ENCODE measurements at places on chromosomes 16 and 17.
A peak's percentile ranks its signal among the peaks of the same experiment; 100 is the strongest.

- DNase-seq = no peak
Measured at GRCh38 chr16:15041271-15042004, 14.4 kb downstream of the NTAN1 start.

- DNase-seq = no peak
Measured at GRCh38 chr16:68786685-68787418, 49.8 kb downstream of the CDH1 start.

DNA sequence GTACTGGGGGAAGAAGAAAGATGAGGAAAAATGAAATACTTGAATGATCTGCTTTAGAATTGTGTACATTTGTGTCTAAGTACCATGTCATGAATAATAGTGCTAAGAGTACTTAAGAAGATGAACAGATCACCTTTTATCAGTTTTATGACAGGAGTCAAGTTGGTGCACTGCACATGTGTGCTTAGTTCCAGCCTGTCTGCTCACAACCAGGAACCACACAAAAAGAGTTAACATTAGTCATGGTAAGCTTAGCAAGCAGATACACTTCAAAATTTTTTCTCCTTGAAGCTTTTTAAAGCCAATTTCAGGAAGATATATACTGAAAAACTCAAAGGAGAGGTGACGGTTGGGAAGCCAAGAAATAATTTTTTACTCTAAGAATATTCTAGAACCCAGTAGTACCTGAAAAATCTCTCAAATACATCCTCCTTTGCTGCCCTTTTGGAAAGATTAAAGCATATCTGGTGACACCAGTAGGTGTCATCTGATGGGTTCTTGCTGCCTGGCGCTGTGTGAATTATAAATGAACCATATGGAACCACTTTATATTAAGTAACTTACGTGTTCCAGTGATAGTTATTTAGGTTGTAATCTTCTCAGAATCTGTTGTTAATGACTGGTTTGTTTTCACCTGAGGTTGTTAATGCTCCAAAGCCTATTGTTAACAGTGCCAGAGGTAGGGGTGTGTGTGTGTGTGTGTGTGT, 93.4 kb downstream of the MSI2 start:
- no peak for DNase-seq

GRCh38 chr16:11314309-11314894, 30.9 kb upstream of the RMI2 start:
- no peak for DNase-seq

GRCh38 chr17:45353043-45353442, 36.2 kb upstream of the MAP3K14 start:
- no peak for DNase-seq

DNA sequence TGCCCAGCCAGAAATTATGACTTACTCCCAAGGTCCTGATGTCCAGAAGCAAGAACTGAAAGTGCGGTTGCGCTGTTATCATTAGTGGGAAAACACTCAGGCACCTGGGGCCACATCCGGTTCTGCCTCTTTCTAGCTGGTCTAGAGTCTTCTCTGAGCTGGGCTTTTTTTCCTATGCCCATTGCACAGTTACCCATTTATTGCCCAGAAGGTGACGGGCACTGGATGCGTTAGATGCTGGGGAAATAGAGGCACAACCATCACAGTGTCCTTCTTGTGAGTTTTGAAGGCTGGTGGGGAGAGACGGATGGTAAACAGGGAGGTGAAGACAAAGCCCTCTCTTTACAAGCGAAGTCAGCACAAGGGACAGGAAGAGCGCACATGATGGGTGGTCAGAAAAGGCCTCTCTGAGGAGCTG, 37.7 kb downstream of the PLCG2 start:
- peak; percentile 86 for DNase-seq

- DNase-seq = no peak
Measured at GRCh38 chr17:60165971-60166370, 16.2 kb downstream of the CA4 start.

DNA sequence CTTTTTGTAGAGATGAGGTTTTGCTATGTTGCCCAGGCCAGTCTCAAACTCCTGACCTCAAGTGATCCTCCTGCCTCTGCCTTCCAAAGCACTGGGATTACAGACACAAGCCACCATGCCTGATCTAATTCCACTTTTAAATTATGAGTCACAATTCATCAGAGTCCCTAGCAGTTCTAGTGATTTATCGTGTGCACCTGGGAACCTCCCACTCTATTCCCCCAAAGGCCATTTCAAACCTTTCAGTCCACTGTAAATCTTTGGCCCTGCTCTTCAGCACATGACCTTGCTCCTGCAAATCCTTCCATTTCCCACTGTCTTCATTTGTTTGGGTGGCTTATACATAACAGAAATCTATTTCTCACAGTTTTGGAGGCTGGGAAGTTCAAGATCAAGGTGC, 73.0 kb downstream of the HS3ST2 start:
- no peak for DNase-seq

Data from OCI-LY7 (cell line).